Activated CD4-positive, alpha-beta T cell treated with anti-CD3 and anti-CD28 coated beads, Interleukin-2, amount 50 U/mL, for 48 hours (primary cell): ENCODE measurements at places on chromosomes 3 and 15.
A peak's percentile ranks its signal among the peaks of the same experiment; 100 is the strongest.

DNA sequence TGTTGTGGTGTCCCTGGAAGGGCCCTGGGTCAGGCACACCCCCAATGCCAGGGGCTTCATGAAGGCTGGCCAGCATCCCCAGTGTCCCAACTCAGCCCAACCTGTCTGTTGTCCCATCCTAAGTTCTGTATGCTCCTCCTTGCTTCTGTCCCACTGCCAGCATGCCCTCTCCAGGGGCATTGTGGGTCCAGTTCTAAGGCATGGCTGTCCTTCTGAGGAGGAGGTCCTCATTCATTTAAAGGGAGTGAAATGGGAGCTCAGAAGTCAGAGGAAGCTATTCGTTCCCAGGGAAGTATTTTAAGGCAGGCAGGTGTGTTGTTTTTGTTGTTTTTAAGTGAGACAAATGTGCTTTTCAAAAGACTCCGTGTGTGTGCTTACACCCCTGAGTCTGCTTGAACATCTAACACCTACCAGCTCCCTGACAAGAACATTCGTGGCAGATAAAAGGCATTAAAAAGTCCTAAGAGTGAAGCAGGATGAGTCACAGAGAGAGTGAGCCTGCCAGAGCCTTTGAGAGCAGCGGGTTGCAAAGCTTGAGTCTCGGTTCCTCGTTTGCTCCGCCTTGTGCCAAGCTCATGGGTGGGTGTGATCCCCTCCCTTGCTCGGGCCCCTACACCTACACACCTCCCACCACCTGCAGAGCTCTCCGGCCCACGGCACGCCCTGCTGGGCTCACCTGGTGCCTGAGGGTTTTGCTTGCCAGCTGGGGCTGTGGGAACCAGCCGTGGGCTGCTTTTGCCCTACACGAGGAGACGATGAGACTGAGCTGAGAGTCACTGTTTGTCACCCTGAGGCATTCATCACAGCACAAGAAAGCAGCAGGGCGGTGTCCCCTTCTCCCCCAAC lies 183.4 kb upstream of the TOPAZ1 start:
- peak; percentile 23 for DNase-seq

- no peak for DNase-seq
Observed at GRCh38 chr15:99857836-99858235, 124.6 kb upstream of the LYSMD4 start.

- DNase-seq, result no peak
Observed at GRCh38 chr15:65172531-65172930, 12.6 kb downstream of the CLPX start.

GRCh38 chr3:64748244-64748904 lies 60.6 kb upstream of the ADAMTS9 start:
- no peak for DNase-seq

GRCh38 chr15:51137880-51138430 lies 43.2 kb upstream of the TNFAIP8L3 start:
- DNase-seq, result no peak
